ENCODE measurements at places on chromosomes 7 and 10. TPM values are rescaled to one million over a fixed set of nuclear protein-coding genes. Genes with fewer than 3 reads are reported as not detected.

- no peaks in the 10 kb centered on the region for H3K27me3 ChIP-seq
- DNase-seq, result no peak
- H3K27ac ChIP-seq, result no peak overlapping the region
- no peaks in the 10 kb centered on the region for H3K36me3 ChIP-seq
Measured at GRCh38 chr10:32976338-32976737, 18.3 kb upstream of the ITGB1 start.

DNA sequence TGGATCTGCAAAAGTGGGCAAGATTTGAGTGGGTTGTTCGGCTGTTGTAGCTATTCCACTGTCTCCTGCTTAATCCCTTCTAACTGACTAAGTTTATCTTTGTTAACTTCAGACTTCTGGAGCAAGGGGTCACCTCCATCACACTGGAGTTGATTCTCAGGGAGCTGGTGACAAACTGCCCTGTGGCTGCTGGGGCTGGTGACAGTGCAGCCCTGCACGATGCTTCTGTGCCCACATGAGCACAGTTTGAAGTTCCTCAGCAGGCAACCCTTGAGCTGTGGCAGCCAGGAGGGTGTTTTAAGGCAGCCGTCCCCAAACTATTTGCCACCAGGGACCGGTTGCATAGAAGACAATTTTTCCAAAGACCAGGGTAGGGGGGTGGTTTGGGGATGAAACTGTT, 40.5 kb downstream of the ADRB1 start:
- H3K27ac ChIP-seq, result no peak overlapping the region
- no peaks in the 10 kb centered on the region for H3K36me3 ChIP-seq
- peaks cover 4% of the 10 kb centered on the region for H3K4me1 ChIP-seq
- no peak for DNase-seq
- H3K27me3 ChIP-seq, result peaks cover 2% of the 10 kb centered on the region

GRCh38 chr10:60964257-60965235, 20.6 kb upstream of the RHOBTB1 start:
- peak overlapping the region; percentile 20 for H3K4me3 ChIP-seq
- H3K27ac ChIP-seq, result peak overlapping the region; percentile 85
- H3K27me3 ChIP-seq, result no peaks in the 10 kb centered on the region
- DNase-seq, result peak; percentile 86

DNA sequence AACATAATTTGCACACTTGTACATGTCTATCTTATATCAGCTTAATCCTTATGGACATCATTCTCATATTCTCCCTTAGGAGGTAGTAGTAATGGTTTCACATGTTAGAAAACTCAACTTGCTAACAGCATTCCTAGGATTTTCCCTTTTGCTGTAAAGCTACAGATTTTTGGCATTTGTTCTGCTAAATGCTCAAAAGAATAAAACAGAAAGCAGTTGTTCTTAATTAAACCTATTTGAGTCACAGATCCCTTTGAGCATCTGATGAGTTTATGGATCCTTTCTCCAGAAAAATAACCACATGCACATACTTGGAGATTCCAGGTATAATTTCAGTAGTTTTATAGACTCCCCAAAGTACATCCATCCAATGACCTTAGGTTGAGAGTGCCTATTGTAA, 122.9 kb upstream of the BET1 start:
- no peaks in the 10 kb centered on the region for H3K27me3 ChIP-seq
- H3K4me3 ChIP-seq, result no peak overlapping the region
- H3K27ac ChIP-seq, result no peak overlapping the region
- peaks cover 2% of the 10 kb centered on the region for H3K36me3 ChIP-seq

- no peak for DNase-seq
- peaks cover 5% of the 10 kb centered on the region for H3K36me3 ChIP-seq
- no peak overlapping the region for H3K4me3 ChIP-seq
- H3K27me3 ChIP-seq, result no peaks in the 10 kb centered on the region
Measured at GRCh38 chr7:106102387-106102966, 9.6 kb downstream of the SYPL1 start.

DNA sequence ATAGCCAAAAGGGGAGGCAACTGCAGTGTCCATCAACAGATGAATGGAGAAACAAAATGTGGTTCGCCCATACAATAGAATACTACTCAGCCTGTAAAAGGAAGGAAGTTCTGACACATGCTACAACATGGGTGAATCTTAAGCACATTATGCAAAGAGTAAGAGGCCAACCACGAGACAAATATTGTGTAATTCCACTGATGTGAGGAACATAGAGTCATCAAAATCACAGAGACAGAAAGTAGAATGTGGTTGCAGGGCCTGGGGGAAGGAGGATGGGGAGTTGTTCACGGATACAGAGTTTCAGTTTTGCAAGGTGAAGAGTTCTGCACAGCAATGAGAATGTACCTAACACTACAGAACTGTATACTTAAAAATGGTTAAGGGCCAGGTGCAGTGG, 13.7 kb upstream of the C10orf71 start:
- no peaks in the 10 kb centered on the region for H3K36me3 ChIP-seq
- H3K4me3 ChIP-seq, result no peak overlapping the region
- no peaks in the 10 kb centered on the region for H3K4me1 ChIP-seq

DNA sequence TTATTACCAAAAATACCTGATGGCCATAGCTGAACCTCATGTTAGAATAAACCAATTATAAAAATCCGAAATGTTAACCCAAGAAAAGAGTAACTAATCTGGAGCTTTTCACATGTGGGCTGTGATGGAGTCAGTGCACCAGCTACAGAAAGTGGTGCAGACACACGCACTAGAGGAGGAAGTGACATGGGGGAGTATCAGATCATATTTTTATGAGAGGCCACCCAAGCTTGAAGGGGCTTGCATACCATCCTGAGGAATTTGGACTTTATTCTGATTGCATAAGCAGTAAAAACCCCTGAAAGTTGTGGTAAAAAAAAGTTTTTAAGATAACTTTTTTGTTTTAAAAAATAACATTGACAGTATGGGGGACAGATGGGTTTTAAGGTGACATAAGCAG, 1148.5 kb upstream of the CELF2 start:
- no peak overlapping the region for H3K4me3 ChIP-seq
- H3K27ac ChIP-seq, result no peak overlapping the region
- H3K4me1 ChIP-seq, result no peaks in the 10 kb centered on the region

GRCh38 chr10:114802177-114802576, 19.4 kb upstream of the FHIP2A start:
- peaks cover 4% of the 10 kb centered on the region for H3K36me3 ChIP-seq
- no peak overlapping the region for H3K27ac ChIP-seq
- no peaks in the 10 kb centered on the region for H3K27me3 ChIP-seq
- peaks cover 2% of the 10 kb centered on the region for H3K4me1 ChIP-seq
- no peak for DNase-seq

- H3K4me3 ChIP-seq, result no peak overlapping the region
- H3K27me3 ChIP-seq, result no peaks in the 10 kb centered on the region
- peaks cover 36% of the 10 kb centered on the region for H3K4me1 ChIP-seq
- peaks cover 3% of the 10 kb centered on the region for H3K36me3 ChIP-seq
- H3K27ac ChIP-seq, result no peak overlapping the region
Measured at GRCh38 chr7:138243430-138243829, 167.2 kb downstream of the AKR1D1 start.

DNA sequence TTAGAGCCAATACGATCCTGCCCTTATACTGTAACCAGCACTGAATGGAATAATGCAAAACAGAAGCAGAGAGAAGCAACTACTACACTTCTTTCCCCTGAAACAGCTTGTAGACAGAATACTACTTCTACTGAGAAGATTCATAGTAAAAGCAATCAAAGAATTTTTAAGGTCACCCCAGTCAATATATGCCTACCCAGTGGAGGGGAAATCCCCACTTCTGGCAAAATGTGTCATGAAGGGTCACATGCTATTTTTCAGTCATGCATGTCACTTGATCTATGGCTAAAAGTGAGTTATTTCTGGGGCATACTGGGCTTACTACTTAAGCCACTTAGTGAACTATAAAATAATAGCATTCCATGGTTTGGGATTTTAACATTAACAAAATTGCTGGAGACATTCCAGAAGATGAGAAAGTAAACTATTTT, 25.6 kb downstream of the IRF5 start:
- DNase-seq, result no peak
- H3K4me1 ChIP-seq, result peaks cover 10% of the 10 kb centered on the region
- no peak overlapping the region for H3K27ac ChIP-seq
- H3K4me3 ChIP-seq, result no peak overlapping the region
- H3K36me3 ChIP-seq, result peaks cover 57% of the 10 kb centered on the region
- no peaks in the 10 kb centered on the region for H3K27me3 ChIP-seq

DNA sequence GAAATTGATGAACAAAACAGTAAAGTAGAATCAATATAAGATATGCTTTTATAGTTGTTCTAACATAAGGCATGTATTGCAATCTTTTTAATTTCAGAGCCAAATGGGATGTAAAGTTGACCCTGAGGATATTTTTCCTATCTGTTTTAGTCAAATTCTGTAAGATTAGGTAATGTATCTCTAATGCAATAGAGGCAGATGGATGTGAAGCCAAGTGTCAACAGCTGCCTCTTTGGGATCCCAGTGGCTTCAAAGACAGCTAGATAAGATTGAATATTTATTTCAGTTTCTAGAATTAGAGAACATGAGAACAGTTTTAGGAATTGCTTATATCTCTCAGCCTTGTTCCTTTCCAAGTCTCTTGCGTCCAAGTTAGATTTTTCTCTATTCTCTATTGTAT, 208.3 kb downstream of the DNAJB9 start:
- H3K27me3 ChIP-seq, result no peaks in the 10 kb centered on the region
- no peaks in the 10 kb centered on the region for H3K4me1 ChIP-seq
- no peak overlapping the region for H3K4me3 ChIP-seq
- no peak overlapping the region for H3K27ac ChIP-seq
- no peaks in the 10 kb centered on the region for H3K36me3 ChIP-seq

DNA sequence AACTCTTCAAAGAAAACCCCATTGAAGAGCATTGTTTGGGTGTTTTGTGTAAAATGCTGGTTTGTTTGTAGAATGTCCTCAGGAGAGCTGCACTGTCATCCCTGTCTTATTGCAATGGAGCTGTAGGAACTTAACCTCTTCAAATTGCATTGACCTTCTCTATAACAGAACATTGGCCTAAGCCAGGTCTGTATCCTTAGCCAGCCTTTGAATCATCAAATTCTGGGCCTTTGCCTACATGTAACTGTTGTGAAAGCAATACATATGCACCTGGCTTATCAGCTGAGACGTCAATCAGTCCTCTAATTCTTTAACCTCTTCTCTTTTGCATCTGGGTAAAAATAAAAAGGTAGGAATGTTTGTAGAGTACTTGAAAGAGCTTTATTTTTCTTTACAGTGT, 196.0 kb downstream of the CSTF2T start:
- no peaks in the 10 kb centered on the region for H3K4me1 ChIP-seq
- H3K27me3 ChIP-seq, result no peaks in the 10 kb centered on the region
- H3K27ac ChIP-seq, result no peak overlapping the region
- no peak for DNase-seq
- no peaks in the 10 kb centered on the region for H3K36me3 ChIP-seq

DNA sequence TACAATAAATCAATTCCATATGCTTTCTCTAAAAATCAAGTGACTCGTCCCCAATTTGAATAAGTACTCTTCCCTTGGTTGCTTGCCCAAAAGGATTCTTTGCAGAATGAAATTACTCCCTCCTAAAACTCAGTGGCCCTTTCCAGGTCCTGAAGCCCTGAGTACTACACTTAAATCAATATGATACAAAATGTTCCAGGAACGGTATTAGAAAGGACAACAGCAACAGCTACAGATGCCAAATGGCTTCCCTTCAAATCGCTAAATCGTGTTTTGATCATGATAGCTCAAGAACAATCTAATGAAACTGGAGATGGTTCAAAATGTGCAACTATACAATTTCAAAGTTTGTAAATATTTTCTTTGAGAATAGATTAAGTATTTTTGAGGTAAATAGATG, 59.4 kb downstream of the TPK1 start:
- no peaks in the 10 kb centered on the region for H3K36me3 ChIP-seq
- H3K4me3 ChIP-seq, result no peak overlapping the region
- H3K27ac ChIP-seq, result no peak overlapping the region
- H3K4me1 ChIP-seq, result no peaks in the 10 kb centered on the region

- H3K4me1 ChIP-seq, result peaks cover 84% of the 10 kb centered on the region
- DNase-seq, result no peak
- H3K4me3 ChIP-seq, result peak overlapping the region; percentile 60
- peak overlapping the region; percentile 88 for H3K27ac ChIP-seq
Measured at GRCh38 chr10:99779335-99779734, 3.1 kb upstream of the ABCC2 start.

DNA sequence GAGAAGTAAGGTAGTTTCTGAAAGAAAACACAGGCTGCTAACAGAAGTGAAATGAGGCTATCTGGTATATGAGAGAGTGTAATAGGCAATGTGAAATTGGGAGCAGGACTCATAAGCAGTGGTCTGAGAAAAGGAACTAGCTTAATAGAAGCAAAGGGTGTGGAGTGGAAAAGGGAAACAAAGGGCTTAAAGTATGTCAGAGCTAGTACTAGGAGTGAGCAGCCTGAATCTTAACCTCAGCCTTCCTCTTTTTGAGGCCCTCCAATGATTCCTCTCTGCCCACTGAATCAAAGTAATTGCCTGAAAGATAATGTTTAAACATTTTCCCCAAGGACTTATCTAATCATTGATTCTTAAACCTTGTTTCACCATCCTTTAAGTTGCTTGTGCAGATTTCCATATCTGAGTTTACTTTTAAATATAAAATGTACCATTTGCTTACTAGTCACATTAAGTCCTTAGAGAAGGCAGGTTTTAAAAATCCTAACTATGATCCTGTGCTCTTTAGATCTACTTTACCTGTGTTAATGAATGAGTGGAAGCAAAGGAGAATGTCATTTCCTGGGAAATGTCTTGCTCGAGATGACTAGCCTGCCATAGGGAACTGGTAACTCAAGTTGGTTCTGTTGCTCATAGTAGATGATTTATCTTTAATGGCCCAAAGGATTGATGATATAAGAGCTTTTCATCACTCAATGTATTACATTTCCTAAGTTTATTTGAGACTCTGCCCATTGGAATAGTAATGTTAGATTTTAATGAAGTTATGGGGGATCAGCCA, 155.0 kb downstream of the SKAP2 start:
- peaks cover 2% of the 10 kb centered on the region for H3K36me3 ChIP-seq
- peaks cover 13% of the 10 kb centered on the region for H3K27me3 ChIP-seq
- H3K27ac ChIP-seq, result no peak overlapping the region
- H3K4me1 ChIP-seq, result peaks cover 35% of the 10 kb centered on the region
- H3K4me3 ChIP-seq, result no peak overlapping the region

DNA sequence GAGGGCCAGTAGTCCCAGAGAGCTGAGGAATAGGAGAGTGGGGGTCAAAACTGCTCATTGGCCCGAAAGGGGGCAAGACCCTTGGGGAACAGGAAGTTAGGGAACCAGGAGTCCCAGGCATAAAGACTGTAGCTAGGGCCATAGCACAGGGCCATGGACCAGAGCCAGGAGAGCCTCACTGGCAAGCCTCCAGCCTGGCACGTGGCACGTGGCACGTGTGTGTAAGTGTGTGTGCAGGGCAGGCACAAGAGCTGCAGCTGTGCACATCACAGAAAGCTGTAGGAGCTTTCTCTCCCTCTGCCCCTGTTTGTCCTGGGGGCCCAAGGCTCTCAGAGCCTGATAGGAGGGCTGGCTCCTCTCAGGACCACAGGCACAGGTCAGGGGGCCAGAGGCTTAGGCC, 47.8 kb upstream of the SLF2 start:
- peaks cover 3% of the 10 kb centered on the region for H3K4me1 ChIP-seq
- no peaks in the 10 kb centered on the region for H3K36me3 ChIP-seq
- H3K4me3 ChIP-seq, result no peak overlapping the region
- no peak for DNase-seq
- no peak overlapping the region for H3K27ac ChIP-seq
- H3K27me3 ChIP-seq, result peaks cover 56% of the 10 kb centered on the region

DMTF1 gene
- 82.9 TPM for total RNA-seq

PTF1A gene
- total RNA-seq, result not detected

SPDYE2B gene
- not detected for total RNA-seq

CYP3A5 gene
- total RNA-seq, result not detected

CRPPA gene
- 3.3 TPM for total RNA-seq

CHST15 gene
- total RNA-seq, result 73.6 TPM

CDNF gene
- 2.9 TPM for total RNA-seq

TMEM236 gene
- total RNA-seq, result 0.08 TPM

SPDYE16 gene
- not detected for total RNA-seq

NRG3 gene
- total RNA-seq, result not detected

DNAJC12 gene
- total RNA-seq, result 12.0 TPM
